AG09309 (cell line): ENCODE measurements at places on chromosomes 12 and 14.

DNA sequence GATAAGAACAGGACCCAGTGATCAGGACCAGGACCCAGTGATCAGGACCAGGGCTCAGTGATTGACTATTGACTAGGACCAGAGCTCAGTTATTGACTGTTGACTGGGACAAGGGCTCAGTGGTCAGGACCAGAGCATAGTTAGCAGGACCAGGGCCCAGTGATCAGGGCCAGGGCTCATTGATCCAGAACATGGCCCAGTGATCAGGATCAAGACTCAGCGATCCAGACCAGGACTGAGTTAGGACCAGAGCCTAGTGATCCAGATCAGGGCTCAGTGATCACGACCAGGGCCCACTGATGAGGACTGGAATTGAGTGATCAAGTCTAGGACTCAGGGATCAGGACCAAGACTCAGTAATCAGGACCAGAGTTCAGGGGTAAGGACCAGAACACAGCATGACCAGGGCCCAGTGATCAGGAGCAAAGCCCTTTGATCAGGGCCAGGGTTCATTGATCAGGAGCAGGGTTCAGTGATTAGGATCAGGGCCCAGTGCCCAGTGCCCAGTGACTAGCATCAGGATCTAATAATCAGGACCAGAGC, 176.0 kb downstream of the TMEM121 start:
- DNase-seq, result no peak

DNA sequence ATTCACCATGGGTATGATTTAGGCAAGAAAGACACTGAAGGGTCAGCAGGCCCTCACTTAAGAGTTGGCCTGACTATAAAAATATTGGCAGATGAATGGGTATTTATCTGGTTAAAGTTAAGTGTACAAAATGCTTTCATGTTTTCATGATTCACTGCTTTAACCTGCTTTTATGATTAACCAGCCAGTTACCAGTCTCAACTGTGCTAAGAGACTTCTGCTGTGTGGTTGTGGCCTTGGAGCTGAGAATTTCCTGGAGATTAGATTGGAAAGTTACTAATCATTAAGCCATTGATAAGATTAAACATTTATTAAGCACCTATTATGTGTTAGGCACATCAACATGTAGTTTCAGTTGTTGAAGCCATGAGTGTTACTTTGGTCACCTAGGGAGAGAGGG, 68.9 kb downstream of the RASSF8 start:
- no peak for DNase-seq

- DNase-seq, result no peak
Measured at GRCh38 chr14:51564460-51564859, 87.2 kb upstream of the FRMD6 start.

DNA sequence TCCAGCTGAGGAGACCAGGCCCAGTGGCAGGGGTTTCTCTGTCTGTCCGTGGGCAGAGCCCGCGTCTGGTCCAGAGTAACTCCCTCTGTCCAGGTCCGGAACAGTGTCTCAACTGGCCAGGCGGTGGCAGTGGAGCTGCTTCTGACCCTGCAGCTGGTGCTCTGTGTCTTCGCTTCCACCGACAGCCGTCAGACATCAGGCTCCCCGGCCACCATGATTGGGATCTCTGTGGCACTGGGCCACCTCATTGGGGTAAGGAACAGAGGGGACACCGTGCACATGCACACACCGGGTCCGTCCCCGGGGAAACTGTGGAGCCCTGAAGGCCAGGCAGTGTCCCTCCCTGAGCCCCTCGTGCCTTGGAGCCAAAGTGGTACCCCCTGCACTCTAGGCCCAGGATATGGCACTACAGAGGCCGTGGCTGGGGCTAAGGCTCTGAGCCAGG, 1.5 kb downstream of the AQP6 start:
- DNase-seq, result no peak

- no peak for DNase-seq
Measured at GRCh38 chr12:49877066-49877465, 26.6 kb downstream of the FAIM2 start.

DNA sequence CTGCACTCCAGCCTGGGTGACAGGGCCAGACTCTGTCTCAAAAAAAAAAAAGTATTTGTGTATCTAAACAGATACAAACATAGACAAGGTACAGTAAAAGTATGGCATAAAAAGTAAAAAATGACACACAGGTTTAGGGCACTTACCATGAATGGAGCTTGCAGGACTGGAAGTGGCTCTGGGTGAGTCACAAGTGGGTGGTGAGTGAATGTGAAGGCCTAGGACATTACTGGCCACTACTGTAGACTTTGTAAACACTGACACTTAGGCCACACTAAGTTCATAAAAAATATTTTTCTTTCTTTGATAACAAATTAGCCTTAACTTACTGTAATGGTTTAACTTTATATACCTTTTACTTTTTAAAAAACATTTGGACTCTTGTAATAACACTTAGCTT, 38.0 kb upstream of the EIF5 start:
- DNase-seq, result no peak
